Stimulated activated CD8-positive, alpha-beta memory T cell treated with anti-CD3 and anti-CD28 coated beads, Interleukin-15, amount 100 ng/mL, for 24 hours (primary cell): ENCODE measurements at places on chromosomes 2 and 18.

DNA sequence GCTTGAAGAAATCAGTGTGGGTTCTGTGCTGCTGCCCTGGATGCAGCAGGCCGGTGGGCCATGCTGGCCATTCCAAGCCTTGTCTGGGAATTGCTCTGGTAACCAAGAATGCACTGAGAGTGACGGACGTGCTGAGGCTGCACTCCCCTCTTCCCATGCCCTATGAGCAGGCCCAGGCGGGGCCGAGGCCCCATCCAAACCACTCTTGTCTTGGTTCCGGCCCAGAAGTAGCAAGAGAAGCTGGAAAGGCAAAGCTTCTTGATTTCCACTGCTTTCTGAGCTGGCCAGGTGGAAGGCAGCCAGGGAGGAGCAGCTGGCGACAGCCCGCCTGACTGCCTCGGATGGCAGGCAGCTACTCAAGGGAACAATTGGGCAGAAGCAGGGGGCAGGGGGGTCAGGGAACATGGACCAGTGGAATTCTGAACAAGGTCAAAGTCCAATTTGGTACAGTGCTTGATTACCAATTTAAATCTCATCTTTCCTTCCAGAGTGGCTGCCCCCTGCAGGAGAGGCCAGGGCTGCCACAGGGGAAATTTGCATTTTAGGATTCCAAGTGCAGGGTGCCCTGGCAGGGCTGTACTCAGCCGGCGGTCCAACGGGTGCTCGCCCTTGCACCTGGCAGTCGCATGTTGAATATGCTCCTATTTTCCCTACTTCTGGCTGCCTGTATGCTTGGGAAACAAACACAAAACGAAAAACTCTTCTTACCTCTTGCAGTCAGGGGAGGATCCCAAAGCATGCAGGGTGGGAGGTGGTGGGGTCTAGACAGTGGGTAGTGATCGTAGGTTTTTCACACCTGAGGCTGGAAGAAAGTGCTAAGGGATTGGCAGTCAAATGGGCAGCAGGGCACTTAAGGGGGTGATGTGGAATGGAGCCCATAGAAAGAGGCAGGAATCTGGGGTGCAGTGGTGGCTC is 67.3 kb downstream of the LIPG start:
- no peak for DNase-seq

DNA sequence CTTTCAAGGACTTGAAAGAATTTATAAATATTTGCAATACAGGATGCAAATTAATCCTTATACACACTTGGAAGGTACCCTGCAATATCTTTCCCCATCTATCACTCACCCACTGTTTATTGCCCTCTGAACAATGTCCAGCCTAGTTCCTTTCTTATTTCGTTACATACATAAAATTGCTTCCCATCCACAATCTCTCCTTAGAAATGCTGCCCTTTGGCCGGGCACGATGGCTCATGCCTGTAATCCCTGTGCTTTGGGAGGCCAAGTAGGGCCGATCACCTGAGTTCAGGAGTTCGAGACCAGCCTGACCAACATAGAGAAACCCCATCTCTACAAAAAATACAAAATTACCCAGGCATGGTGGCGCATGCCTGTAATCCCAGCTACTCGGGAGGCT is 41.2 kb upstream of the ATP8B1 start:
- no peak for DNase-seq

DNA sequence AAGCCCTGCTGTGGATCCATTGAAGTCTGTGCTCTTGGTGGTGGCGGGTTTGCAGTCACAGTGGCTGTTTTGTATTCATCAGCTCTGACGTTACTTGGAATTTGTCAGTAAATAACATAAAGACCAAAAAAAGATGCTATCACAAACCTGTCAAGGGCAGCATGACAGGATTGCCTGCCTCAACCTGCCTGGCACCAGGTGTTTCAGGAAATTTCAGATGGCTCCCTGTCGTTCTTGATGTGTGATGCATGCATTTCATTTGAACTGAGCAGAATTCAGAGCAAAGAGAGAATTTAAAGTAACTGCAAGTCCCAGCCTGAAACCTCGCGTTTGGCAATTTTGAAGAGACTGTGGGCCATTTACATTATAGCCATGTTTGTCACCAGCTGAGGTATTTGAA is 50.3 kb upstream of the EPC2 start:
- DNase-seq: no peak

- DNase-seq: no peak
These were observed 125.2 kb upstream of the MAP2 start for GRCh38 chr2:209298601-209299000.

- no peak for DNase-seq
These were observed 125.0 kb downstream of the NFATC1 start for GRCh38 chr18:79520478-79521390.

GRCh38 chr2:54259413-54260240 is 3.6 kb upstream of the TSPYL6 start:
- DNase-seq: no peak

GRCh38 chr2:145806546-145806945 is 1286.6 kb upstream of the ZEB2 start:
- DNase-seq: no peak

DNA sequence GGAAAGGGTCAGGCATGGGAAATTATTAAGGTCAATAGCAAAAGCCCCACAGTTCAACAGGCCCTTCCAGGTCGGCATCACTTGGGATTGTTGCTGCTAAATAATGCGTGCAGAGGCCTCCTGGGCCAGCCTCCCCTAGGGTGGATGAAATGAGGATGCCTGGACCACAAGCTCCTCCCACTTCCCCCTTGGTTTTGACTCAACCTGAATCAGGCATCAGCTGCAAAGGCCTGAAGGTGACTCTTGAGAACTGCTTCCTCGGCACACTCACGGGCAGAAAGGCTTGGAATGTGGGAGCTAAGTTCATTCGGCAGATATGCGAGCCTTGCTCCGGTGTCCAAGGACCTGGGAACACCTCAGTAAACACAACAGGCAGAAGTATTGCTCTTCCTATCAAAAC is 69.3 kb downstream of the MBP start:
- DNase-seq: no peak

GRCh38 chr2:173149491-173149890 is 73.8 kb downstream of the MAP3K20 start:
- DNase-seq: peak; percentile 4
